ENCODE measurements at places on chromosomes 5 and 9. TPM values are rescaled to one million over a fixed set of nuclear protein-coding genes. Genes with fewer than 3 reads are reported as not detected.

CFAP90 gene
- not detected for total RNA-seq

PKD2L2 gene
- total RNA-seq: not detected

- no peak for DNase-seq
Observed at GRCh38 chr5:165836046-165836445, 2330.6 kb downstream of the MAT2B start.

TAF11L12 gene
- not detected for total RNA-seq

DNA sequence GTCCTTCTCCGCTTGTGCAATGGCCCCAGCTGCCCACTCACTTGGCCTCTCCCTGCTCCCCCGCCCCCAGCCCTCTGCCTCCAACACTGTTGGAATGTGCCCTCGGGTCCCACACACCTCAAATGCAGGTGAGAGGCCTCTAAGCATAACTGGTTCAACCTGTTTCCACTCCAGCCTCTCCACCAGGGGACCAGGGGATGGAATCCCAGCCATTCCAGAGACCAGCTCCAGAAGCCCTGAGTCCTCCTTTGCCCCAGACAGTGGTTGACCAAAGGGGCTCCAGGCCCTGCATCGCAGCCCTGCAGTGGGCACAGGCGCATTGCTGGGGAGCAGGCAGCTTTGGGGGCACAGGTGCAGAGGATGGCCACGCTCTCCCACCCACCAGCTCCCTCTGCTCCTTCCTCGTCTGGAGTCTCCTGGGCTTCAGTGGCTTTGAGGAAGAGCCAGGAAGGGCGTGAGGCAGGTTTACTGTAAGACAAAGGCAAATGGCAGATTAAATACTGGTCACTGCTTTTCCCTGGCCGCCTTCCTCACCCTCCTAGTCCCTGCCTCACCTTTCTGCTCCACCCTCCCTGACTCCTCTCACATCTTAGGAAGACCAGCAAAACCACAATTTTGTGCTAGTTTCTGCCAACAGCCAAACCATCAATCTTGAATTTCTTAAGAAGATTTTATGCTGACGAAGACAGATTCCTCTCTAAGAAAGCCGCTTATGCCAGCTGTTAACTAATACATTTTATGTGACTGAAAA is 29.1 kb upstream of the IRX2 start:
- DNase-seq: no peak

GRCh38 chr5:148949841-148950470 is 112.9 kb downstream of the SH3TC2 start:
- no peak for DNase-seq

FREM1 gene
- total RNA-seq: 3.3 TPM

GRCh38 chr9:134502266-134502791 is 139.3 kb upstream of the COL5A1 start:
- no peak for DNase-seq

- DNase-seq: peak; percentile 38
Observed at GRCh38 chr9:130240410-130241197, 25.0 kb upstream of the HMCN2 start.

DNA sequence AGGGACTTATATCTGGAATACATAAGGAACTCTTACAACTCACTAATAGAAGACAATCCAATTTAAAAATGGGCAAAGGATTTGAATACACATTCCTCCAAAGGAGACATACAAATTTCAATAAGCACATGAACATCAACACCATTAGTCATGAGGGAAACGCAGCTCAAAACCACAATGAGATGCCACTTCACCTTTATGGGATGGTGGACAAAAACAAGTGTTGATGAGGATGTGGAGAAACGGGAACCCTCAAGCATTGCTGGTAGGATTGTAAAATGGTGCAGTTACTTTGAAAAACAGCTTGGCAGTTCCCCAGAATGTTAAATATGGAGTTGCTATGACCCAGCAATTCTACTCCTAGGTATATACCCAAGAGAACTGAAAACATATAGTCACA is 72.7 kb upstream of the IER5L start:
- no peak for DNase-seq

- DNase-seq: no peak
Observed at GRCh38 chr5:35971186-35971877, 19.9 kb downstream of the UGT3A1 start.

NOL8 gene
- total RNA-seq: 26.4 TPM

DNA sequence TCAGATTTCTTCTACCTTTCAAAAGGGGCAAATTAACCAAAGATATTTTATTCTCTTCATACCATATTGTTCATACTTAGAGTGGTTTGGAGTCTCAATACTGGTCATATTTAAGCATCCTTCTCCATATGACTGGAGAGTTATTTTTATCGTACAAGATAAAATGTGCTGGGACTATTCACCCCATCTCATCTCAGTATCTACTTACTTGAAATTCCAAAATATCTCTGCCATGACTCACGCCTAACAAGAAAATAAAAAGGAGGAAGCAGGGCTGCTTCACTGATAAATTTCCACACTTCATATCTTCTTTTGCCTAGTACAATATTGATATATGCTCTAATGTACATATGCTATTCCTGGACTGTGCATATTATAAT is 277.9 kb upstream of the CDH9 start:
- no peak for DNase-seq

TAF1L gene
- total RNA-seq: not detected

DNA sequence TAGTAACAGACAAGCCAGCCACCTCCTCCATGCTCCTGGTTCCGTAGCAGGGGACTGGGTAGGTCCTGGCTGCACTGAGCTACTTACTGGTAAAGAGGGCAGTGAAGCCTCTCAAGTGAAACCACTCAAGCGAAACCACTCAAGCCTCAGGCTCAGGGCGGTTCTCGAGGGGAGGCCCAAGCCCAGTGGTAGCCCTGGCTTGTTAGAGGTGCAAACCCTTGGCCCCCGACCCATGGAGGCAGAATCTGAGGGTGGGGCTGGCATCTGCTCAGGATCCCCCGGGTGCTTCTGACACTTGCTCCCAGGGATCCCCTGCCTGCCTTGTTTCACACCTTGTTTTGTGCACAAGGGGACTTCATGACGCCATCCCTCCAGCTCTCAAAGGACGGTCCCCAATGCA is 76.5 kb upstream of the OLFM1 start:
- DNase-seq: no peak

- no peak for DNase-seq
Observed at GRCh38 chr5:67816456-67816855, 399.1 kb upstream of the PIK3R1 start.

- DNase-seq: no peak
Observed at GRCh38 chr5:78295035-78295961, 800 bp upstream of the AP3B1 start.

TMEM252 gene
- not detected for total RNA-seq

LCP2 gene
- total RNA-seq: 52.8 TPM

SLC9A3 gene
- total RNA-seq: 12.6 TPM

DNA sequence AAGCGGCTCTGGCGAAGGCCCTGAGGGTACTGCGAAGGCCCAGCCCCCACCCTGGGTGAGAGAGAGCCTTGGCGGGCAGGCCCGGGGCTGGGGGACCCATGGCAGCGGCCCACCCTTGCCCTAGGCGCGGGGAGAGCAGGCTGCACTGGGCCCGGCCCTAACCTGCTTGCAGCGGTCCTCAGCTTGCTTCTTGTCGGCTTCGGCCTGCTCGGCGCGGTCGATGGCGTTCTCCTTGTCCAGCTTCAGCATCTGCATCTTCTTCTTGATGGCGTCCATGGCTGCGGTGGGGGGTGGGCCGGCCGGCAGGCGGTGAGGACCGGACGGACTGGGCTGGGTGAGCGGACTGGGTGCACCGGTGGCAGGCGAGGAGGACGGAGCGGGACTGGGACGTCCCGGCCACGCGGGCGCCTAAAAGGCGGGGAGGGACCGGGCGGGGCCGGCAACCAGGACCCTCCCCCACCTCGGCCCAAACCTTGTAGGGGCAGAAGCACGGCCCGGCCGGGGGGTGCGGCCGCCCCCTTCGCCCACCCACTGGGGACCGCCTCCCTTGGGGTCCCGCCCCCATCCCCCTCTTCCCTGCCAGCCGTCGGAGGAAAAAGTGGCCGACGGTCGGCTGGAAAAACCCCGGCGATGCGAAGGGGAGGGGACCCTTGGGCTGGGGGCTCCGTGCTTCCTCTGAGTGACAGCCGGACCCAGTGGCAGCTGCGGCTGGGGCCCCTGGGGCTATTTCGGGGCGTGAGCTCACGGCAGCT is at the start of gene TPM2:
TPM2 (minus strand) TSS at position 384 of the 752 bp plus-strand sequence; CDS start at position 276, 108 bp downstream.
- DNase-seq: no peak

DNA sequence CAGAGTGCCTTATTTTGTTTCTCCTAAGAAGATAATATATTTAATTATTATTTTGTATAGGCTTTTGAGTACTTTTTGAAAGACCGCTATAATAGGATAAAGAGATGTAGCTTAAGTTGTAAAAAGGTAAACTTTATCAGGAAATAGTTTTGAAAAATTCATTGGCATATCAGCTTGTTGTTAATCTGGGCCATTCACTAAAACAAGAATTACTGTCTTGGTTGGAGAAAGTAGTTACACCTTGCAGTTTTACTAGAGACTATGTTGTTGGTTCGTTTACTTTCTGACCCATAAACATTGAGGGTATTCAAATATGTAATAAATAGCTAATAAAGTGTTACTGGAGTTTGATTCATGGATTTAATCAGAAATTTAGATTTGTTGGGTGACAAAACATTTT is 33.7 kb downstream of the TNPO1 start:
- no peak for DNase-seq

- DNase-seq: no peak
Observed at GRCh38 chr9:89715881-89716280, 111.1 kb downstream of the GADD45G start.

RNF145 gene
- 65.1 TPM for total RNA-seq

ADAMTS6 gene
- 2.9 TPM for total RNA-seq

DNA sequence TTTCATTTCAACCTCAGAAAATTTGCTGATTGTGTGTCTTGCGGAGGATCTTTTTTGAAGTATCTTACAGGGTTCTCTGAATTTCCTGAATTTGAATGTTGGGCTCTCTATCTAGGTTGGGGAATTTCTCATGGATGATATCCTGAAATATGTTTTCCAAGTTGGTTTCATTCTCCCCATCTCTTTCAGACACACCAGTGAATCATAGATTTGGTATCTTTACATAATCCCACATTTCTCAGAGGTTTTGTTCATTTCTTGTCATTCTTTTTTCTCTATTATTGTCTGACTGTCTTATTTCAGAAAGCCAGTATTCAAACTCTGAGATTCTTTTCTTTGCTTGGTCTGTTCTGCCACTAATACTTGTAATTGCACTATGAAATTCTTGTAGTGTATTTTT is 456.9 kb downstream of the PRELID2 start:
- no peak for DNase-seq

- no peak for DNase-seq
Observed at GRCh38 chr5:34624691-34625090, 31.4 kb upstream of the RAI14 start.

GRCh38 chr5:44361342-44362001 is 27.7 kb downstream of the FGF10 start:
- DNase-seq: no peak

DNA sequence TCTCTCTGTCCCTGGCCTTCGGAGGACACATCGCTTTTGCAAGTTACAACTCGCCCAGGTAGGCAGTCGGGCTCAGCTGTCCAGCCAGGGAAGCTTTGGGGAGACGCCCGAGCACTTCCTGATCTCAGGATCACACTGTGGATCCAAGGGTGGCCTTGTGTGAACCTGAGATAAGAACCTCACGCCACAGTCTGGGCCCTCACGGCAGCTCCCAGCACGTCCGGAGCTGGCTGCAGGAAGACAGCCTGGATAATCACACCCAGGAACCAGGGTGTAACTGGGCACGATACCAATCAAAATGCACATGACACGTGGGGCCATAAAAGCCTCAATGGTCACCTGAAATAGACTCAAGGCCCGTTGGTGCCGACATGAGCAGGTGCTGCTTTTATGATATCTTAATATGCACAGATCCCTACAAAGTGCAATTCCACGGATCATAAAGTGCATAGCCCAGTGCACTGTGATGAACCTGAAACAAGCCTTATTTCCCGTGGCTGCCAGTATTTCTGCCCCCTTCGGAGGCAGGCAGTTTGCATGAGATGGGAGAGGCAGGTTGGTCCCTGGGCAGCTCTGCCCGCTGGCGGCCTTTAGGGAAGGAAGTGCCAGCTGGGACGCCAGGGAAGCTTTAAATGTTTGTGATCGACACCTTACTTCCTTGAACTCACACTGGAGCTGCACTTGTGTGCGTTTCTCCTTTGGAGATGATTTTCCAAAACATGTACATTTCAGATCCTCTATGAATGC is 14.5 kb downstream of the SLC6A18 start:
- no peak for DNase-seq

SLC1A3 gene
- total RNA-seq: 123 TPM

DNA sequence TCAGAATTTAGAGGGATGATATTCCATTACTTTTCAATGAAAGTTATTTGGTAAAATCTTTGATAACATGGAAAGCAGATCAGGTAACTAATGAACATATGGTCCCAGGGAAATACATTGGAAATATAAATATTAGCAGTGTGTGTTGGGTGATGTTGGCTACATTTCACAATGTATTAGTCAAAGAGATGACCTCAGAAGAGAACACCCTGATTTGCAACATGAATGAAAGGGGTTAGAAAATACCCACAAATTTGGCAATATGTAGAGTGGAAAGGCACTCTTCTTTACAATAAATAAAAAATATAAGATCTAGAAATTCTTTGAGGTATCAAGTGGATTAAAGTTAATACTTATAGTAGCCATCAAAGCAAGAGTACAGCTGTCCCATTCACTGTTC is 606.7 kb downstream of the PSAT1 start:
- no peak for DNase-seq

GRCh38 chr5:150639751-150640150 is 709 bp upstream of the SYNPO start:
- no peak for DNase-seq

GRCh38 chr9:80028501-80028900 is 456.7 kb downstream of the TLE4 start:
- no peak for DNase-seq

DNA sequence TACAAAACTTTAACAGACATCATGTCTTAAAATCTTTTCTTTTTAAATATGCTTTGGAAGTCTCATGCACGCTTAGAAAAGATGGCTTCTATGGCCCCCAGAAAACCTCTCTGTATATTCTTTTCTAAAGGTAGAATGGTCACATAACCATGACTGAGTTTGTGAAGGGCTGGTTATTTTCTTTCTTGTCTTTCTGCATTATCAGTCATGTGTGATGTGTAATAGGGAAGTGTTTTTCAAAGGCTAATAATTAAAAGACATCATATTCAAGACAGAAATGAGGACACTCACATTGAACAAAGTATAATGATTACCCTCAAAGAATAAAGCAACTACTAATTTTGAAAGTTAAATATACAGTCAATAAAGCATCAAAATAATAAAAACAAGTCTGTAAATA is 253.4 kb downstream of the TRPM3 start:
- DNase-seq: no peak

AJM1 gene
- total RNA-seq: 3.9 TPM

CDC25C gene
- total RNA-seq: 0.60 TPM

GRCh38 chr5:118832974-118833373 is 155.4 kb downstream of the DTWD2 start:
- no peak for DNase-seq

CATSPER3 gene
- total RNA-seq: not detected
